ENCODE measurements at places on chromosomes 16 and 17.

DNA sequence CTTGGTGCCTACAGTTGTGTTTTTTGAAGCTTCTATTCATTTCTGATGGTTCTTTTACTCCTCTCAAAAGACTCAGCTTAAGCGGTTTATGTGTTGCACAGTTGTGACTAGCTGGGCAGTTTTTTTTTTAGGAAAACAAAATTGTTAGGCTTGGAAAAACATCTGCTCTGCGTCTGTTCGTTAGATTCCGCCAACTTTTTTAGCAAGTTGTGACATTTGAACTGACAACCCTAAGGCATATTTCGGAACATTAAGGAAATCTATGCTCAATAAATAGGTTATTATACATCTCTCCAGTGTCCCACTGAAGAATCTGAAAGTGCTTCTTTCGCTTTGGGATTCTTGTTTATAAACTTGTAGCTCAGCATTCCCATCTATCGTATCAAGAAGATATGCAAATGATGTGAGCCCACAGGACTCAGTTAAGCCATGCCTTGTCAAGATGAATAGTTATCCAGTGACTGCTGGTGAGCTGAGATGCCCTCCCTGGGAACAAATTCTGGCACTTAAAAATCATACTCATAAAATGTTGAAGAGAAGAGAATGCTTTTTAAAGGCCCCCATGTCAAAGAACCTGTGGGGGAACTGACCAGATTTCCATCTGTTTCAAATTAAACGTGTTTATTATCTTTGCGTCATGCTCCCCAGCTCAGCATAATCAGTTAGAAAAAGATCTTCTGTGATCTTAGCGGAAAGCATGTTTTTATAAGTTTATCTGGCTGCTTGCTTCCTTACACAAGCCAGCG, 109.0 kb upstream of the FAM20A start:
- DNase-seq, result peak; percentile 21

GRCh38 chr17:80008848-80009247, 26.8 kb downstream of the TBC1D16 start:
- DNase-seq, result no peak

DNA sequence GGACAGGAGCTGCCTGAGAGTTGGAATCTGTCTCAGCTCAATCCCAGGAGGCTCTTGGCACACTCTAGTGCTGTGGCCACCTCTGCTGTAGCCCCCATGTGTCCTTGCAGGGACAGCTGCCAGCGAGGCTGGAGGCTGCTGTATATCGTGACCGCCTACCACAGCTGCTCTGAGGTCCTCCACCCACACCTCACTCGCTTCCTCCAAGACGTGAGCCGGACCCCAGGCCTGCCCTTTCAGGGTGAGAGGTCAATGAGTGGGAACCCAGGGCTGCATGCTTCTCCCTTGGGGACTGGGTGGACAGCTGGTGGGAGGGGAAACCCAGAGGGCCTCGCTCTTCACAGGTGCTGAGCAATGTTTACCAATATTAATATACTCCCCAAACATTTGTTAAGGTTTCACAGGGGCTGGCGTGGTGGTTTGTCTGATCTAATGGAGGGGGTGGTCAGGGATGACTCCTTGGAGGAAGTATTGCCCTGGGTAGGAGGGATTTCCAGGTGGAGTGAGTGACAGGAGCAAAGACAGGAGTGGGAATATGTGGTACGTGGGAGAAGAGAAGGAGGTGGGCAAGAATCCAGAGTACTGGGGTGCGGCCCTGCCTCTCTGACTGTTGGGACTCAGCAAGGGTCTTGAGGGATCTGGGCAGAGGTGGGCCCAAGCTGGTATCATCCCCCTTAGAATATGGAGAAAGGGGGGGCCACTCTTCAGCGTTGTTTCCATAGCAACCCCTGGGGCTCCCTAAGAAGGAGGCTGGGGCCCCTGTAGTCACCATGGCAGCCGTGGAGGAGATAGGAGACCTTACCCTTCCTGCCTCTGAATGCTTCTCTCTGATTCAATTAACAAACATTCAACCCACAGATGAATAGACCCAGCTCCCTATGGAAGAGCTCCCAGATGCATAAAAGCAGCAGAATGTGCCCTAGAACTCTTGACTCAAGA, 22.2 kb upstream of the ALKBH5 start:
- DNase-seq, result no peak

- peak; percentile 98 for DNase-seq
Observed at GRCh38 chr17:5078106-5079028, at the start of gene ZFP3. TSS of gene ZFP3 (plus strand) at chr17:5078467. CDS start at chr17:5091505, 13,038 bp downstream.

DNA sequence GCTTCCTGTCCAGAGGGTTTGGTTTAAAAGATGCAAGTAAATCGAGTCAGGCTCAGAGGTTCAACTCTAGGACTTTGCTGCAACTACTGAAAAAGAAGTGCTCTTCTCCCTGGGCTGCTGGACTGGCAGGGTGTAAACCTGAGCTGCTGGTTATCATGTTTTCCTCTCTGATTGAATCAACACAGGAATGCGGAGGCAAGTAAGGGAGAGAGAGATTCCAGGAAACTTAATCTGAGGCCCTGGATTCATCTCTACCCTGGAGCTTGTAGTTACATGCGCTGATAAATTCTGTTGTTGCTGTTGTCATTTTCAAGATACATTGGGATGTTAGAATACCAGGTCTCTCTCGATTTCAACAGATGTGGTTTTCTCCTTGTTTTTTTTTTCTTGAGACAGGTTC, 8.2 kb upstream of the HS3ST3A1 start:
- no peak for DNase-seq

DNA sequence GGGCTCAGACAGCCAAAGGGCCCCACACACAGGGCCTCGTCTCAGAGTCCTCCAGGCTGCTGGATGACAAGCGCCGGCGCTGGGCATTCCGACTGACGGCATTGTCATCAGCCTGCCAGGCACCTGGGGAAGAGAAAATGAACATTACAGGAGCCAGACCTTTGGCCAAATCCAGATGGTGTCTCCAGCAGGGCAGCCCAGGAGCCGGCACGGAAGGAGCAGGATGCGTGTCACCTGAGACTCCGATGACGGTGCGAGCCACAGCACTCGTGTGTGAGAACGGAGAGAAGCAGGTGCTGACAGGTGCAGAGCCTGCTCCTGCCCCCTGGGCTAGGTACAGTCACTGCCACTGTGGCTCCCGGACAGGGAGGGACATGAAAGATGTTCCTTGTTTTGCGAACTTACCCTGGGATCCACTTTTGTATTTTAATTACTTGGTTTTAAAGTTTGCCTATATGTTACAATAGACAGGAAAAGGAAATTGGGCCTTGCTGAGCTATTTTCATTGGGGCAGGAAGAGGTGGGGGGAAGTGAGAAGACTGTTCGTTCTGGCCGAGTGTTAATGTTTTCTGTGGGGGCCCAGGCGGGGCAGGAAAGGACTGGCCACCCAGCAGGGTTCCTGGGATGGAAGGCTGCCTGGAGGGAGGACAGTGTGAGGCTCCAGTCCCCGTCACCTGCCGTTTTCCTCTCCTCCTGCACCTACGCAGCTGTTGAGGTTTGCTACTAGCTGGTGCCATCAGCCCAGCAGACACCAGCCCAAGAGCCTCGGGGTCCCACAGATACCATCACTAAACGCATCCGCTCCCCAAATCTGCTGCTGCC, 4.4 kb upstream of the FOXJ1 start:
- no peak for DNase-seq

DNA sequence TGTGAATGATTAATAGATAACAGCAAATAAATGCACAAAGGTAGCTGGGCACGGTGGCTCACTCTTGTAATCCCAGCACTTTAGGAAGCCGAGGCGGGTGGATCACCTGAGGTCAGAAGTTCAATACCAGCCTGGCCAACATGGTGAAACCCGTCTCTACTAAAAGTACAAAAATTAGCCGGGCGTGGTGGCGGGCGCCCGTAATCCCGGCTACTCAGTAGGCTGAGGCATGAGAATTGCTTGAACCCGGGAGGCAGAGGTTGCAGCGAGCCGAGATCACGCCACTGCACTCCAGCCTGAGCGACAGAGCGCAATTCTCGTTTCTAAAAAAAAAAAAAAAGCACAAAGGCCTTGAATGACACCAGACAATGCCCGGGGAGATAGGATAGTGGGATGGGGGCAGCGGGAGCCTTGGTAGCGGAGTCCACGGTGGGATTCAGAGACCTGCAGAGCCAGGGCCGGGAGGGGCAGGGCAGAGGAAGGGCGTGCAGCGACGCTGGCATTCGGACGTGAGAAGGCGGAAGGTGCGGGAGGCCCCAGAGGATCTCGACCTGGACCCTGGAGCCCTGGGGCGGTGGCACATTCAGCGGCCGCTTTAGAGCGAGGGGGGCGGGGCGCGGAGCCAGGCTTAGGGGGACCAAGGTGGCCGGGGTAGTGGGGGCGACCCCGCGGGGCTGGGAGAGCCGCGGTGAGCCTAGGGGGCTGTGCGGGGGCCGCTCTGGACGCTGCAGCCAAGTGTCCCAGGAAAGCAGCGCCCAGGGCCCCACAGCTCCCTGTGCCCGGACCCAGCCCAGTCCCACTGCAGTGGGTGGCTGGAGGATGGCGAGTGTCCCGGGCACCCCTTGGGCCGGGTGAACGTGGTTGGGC, 999 bp upstream of the FLYWCH2 start:
- peak; percentile 61 for DNase-seq

DNA sequence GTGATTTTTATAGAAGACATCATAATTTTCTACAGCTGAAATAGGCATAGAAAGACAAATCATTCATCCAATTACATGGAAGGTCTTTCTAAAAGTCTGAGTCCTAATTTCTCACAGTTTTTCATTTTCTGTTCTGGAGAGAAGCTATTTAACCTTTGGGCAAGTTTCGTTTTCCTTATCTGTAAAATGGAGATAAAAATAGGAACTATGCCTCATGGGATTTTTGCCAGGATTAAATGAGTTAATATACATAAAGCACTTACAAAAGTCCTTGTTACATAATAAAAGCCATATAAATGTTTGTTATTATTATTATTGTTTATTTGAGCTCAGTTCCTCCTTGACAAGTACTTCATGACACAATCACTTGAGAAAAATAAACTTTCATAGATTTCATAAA, 121.4 kb downstream of the SKAP1 start:
- no peak for DNase-seq

- peak; percentile 79 for DNase-seq
Observed at GRCh38 chr17:7478276-7479212, 887 bp downstream of the ZBTB4 start.

DNA sequence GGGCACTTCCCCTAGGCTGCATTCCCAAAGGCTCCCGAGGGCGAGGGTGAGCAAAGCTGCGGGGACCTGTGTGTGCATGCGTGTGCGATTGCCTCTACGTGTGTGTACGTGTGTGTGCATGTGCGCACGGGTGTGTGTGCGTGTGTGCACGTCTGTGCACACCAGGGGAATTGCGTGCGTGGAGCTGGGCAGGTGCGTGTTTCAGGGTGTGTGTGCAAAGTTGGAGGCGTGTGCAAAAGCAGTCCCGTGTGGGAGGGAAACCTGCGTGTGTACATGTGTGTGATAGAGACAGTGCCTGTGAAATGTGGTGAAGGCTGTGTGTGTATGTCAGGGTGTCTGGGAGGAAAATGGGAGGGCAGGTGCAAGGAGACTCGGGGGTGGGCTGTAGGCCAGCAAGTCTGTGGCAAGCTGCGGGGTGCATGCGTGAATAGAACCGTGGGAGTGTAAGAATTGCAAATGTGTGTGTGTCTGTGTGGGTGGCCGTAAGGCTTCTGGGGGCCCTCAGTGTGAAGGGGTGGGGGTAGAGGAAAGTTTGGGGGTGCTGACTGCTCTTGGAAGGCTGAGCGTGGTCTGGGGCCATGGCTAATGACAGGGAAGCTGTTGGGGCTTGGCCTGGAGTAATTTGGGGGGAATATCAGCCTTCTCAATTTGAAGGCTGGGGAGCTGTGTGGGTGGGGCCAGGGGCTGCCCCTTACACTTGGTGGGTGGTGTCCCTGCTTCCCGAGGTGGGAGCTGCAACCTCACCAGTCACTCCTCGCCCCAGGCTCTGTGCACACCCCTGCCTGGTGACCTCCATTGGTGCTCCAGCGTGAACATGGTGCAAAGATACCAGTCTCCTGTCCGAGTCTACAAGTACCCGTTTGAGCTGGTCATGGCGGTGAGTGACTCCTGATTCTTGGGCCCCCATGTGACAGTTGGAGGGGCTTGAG, 644 bp downstream of the SEC14L5 start:
- DNase-seq, result no peak

- DNase-seq, result no peak
Observed at GRCh38 chr17:50059256-50059655, 3.3 kb downstream of the ITGA3 start.

DNA sequence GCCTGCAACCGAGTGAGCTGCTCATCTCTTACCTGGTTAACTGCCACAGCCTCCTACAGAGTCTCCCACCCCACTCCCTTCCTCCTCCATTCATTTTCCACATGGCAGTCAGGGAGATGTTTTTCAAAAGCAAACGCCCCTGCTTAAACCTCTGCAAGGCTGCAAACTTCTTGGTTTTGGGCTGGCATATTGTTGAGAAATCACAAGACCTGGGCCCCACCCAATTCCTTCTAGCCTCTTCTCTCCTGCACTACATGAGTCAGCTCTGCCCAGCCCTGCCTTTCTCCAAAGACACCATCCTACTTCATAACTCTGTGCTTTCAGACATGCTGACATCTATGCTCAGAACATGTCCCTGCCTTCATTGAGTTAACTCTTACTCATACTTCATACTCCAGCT, 136.1 kb downstream of the SPACA3 start:
- no peak for DNase-seq

GRCh38 chr17:8187517-8188262, 2.3 kb downstream of the BORCS6 start:
- peak; percentile 86 for DNase-seq

DNA sequence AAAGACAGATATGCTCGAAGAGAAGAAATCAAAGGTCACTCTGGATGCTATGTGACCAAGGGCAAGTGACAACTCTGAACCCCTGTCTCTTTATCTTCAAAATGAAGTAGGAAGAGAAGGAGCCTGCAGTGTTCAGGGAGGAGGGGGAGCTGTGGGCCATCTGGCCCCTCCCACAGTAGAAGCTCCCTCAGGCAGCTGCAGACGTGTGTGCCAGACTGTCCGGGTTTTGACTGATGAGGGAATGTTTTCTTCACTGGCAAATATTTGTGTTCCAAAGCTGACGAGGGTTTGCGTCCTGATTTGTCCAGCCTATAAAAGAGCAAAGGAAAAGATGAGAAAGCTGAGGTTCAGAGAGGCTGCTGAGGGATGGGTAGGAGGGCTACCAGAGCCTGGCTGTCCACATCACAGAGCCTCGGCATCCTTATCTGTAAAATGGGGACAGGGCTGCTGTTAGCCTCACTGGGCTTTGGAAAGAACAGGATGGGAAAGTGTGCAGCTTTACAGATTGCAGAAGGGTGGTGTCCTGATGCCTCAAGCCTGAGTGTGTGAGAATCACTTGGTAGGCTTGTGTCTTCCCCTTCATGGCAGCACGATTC, 1.8 kb upstream of the GINS2 start:
- no peak for DNase-seq

All from right kidney (tissue), 9 donors.